Forelimb muscle (tissue), 1 donor: ENCODE measurements at places on chromosomes 1 and 21. TPM values are rescaled to one million over a fixed set of nuclear protein-coding genes. Genes with fewer than 3 reads are reported as not detected.

DNA sequence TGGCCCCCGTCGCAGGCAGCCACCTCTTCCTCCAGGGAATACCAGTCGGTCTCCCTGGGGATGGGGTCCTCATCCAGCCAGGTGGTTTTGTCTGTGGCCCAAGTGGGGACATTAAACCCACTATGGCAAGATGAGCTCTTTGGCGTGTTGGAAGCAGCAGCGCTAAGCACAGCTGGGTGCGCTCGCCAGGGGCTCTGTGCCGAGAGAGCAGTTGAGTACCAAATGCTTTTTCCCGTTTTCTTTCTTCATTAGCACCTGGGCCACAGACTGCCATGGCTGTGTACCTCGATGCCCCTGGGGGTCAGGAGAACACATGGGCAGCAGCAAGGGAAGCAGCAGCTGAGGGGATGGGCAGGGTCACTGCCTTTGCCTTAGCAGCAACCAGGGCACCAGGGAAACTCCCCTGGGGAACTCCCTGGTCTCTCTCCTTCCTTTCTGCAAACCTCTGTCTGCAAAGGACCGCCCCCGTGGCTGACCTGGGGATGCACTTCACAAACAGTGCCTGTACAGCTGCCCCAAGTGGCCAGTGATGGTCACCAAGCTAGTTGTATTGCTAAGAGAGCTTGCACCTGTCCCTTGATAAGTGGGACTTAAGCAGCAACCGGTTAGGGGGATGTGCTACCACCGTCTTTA lies 31.1 kb downstream of the EDARADD start:
- no peak for DNase-seq

OR2M4 gene
- 0.05 TPM for polyA plus RNA-seq

- no peak for DNase-seq
These were observed 31.6 kb downstream of the IGSF5 start for GRCh38 chr21:39776589-39776988.

DNA sequence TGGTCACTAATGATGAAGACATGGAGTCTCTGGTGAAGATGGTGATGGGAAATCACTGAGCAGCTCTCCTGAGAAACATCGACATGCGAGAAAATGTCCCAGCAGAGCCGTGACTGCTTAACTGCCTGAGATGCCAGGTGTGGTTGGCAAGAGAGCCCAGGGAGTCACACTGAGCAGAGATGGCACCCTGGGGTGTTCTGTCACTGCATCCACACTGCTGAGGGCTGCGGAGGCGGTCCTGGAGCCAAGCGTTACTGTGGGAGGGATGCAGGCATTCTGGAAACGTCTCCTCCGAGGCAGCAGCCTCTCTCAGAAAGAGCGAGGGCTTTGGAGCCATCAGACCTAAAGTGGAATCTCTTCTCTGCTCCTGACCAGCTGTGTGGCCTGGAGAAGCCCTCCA lies 57.2 kb downstream of the EPHB2 start:
- DNase-seq = no peak

GRCh38 chr1:55352811-55353180 lies 137.6 kb upstream of the USP24 start:
- DNase-seq = no peak

GRCh38 chr21:31629972-31630711 lies 29.4 kb upstream of the SOD1 start:
- no peak for DNase-seq

- no peak for DNase-seq
These were observed 590.6 kb downstream of the NUF2 start for GRCh38 chr1:163912170-163912884.

GRCh38 chr1:189269011-189269410 lies 1208.7 kb downstream of the BRINP3 start:
- DNase-seq = no peak

PBX1 gene
- 57.3 TPM for polyA plus RNA-seq

GRCh38 chr1:242735323-242735722 lies 210.8 kb upstream of the PLD5 start:
- DNase-seq = no peak

FAAH gene
- polyA plus RNA-seq = 20.1 TPM

S100A3 gene
- 0.77 TPM for polyA plus RNA-seq

CD164L2 gene
- polyA plus RNA-seq = not detected

DNA sequence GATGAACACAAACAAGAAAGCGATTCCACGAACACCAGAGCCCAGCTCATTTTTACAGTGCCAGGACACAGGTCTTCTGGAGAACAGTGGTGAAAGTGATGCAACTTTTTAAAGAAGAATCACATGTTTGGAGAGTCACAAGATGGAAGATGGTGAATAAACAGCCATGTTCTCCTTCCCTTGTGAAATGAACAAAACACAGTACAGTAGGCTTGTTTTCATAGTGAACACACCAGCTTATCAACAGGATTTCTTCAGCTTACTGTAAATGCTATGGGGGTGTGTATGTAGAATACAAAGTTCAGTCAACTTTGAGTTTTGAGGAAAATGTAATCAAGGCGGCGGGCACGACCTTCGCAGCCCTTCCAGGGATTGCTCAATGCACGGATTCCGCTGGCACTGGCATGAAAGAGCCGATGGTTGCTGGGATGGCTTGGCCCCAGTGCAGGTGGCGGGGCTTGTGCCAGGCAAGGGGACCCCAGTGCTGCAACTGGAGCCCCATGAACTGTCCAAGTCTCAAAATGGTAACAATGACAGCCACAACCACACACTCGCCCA lies 9.7 kb downstream of the TMPRSS3 start:
- DNase-seq = no peak

GRCh38 chr1:116567790-116568661 lies 2.8 kb downstream of the CD58 start:
- no peak for DNase-seq

OR10J1 gene
- not detected for polyA plus RNA-seq

- no peak for DNase-seq
These were observed 15.2 kb downstream of the PPT1 start for GRCh38 chr1:40081871-40082270.

- DNase-seq = no peak
These were observed 35.2 kb upstream of the SIPA1L2 start for GRCh38 chr1:232664844-232665777.

ABCG1 gene
- polyA plus RNA-seq = 6.7 TPM

UBASH3A gene
- 0.11 TPM for polyA plus RNA-seq

DNA sequence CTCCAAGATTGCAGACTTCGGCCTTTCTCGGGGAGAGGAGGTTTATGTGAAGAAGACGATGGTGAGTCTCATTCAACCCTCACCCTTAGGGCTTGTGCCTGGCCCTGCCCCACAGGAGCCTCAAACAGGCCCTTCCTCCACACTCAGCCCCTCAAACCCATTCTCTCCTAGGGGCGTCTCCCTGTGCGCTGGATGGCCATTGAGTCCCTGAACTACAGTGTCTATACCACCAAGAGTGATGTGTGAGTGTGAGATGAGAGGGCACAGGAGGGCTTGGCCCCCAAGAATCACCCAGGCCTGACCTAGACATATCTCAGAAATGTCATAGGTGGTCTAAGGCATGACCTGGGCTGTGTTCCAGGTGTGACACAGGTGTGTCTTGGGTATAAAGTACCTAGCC lies 18.3 kb upstream of the MPL start:
- DNase-seq = no peak

UBE2U gene
- polyA plus RNA-seq = not detected

UBAP2L gene
- 97.8 TPM for polyA plus RNA-seq

CYP4A22 gene
- 0.09 TPM for polyA plus RNA-seq

VANGL2 gene
- polyA plus RNA-seq = 8.6 TPM

DNA sequence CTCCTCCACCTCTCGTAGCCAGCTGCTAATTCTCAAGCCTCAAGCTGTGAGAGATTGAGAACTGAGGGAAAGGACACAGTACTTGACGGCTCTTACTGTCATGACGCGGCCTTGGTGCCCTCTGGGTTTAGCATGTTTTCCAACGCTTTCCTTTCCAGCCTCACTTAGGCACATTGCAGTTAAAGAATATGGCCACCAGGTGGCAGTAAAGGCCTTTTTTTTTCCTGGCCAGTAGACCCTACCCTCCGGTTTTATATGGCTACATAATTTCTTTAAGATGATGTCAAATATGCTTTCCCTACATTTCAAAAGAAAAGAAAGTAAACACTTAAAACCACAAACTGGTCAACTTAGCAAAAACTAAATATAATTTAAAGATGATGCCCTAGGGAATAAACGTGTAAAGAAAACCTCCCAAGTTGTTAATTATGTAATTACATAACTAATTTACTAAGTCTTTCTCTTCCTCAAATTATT lies 56.8 kb upstream of the PRDX6 start:
- DNase-seq = peak; percentile 73

DNA sequence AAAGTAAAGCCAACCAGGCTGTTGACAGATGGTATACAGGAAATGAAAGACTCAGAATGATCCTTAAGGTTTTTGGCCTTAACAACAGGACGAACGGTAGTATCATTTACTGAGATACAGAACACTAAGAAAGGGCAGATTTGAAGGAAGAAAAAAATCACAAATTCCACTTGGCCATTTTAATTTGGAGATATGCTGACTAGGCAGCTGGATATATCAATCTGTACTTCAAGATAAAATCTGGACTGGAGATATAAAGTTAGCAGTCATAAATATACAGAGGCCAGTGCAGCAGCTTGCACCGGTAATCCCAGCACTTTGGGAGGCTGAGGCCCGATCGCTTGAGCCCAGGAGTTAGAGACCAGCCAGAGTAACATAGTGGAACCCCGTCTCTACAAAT lies 1.3 kb downstream of the NVL start:
- no peak for DNase-seq

GRCh38 chr1:150555198-150555970 lies 6.2 kb downstream of the ADAMTSL4 start:
- no peak for DNase-seq

- no peak for DNase-seq
These were observed 46.8 kb downstream of the OSBPL9 start for GRCh38 chr1:51663721-51664120.

- no peak for DNase-seq
These were observed 10.5 kb upstream of the BACH1 start for GRCh38 chr21:29288239-29288638.
